ENCODE measurements at places on chromosomes 2 and 18. TPM values are rescaled to one million over a fixed set of nuclear protein-coding genes. Genes with fewer than 3 reads are reported as not detected.

The MPPE1 gene
- 32.8 TPM for total RNA-seq

The SERPINB11 gene
- not detected for total RNA-seq

GRCh38 chr2:23380562-23381065 lies 4.4 kb upstream of the KLHL29 start:
- no peak overlapping the region for H3K27ac ChIP-seq
- H3K4me1 ChIP-seq, result peaks cover 5% of the 10 kb centered on the region
- DNase-seq, result no peak

The PRKAG3 gene
- total RNA-seq, result not detected

Measured in endothelial cell (in vitro differentiated cells).